ENCODE measurements at places on chromosomes 7 and 10.

- no peak for DNase-seq
Measured at GRCh38 chr7:143299346-143299745, 11.2 kb downstream of the CASP2 start.

DNA sequence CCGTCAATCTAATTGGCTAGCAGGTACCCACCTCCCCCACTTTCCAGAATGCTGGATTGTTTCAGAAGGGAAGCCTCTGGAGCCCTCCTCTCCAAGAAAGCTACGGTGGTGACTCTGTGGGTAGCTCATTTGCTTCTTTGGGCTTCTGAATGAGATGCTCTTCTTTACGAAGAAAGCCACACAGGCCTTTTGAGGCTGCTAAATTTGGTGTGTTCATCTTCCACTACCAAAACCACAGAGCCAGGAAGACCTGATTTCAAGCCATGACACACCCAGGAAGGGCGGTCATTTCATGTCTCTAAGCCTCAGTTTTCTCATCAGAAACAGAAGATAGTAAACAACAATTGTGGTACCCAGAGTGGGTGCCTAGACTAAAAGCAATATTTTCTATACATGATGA lies 901.2 kb downstream of the KCNMA1 start:
- no peak for DNase-seq

- DNase-seq, result no peak
Measured at GRCh38 chr10:121813211-121813815, 114.5 kb downstream of the ATE1 start.

DNA sequence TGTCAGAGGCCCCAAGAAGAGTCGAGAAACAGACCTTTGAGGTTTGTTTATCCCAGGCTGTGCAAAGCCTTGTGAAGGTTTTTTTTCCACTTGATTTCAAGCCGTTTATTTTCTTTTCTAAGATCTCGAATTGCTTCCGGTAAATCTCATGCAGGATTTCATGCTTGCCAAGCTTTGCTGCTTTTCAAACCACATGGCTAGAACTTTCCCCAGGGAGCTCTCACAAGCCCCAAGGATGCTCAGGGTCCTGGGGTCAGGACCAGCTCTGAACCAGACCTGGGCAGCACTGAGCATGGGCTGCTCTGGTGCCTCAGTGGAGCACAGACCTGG lies 48.0 kb upstream of the AQP1 start:
- DNase-seq, result no peak

DNA sequence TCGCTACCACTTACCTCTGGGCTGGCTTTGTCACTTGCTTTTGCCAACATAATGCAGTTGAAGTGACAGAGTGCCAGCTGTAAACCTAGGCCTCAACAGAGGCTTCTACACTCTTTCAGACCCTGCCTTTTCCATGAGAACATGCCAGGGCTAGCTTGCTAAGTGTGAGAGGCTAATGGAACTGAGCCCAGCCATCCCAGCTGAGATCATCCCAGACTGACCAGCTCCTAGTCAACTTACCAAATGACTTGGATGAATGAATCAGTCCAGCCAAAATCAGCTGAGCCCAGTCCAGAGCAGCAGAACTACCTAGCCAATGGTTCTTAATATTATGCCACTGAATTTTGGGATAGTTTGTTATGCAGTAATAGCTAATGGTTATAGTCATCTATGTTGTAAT lies 34.7 kb upstream of the MKLN1 start:
- DNase-seq, result no peak

DNA sequence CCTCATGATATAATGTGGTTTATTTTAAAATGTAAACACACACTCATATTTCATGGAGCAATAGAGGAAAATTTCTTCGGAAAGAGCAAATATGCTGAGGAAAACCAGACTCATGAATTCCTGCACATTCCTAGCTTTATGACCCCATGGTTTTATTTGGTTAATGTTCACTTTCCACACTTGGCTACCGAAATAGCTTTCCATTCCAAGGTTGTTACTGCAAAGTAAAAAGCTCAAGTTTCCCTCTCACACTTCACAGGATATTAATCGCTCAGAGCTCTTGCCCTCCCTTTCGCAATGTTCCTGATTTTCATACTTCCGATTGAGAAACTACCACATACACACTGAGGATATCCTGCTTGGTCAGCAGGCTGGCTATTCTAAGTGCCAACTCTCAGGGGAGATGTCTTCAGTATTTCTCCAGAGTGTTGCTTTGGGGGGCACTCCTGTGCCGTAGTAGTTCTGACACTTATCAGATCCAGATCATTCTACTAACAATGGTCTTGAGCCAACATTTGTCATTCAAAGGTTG lies 77.5 kb upstream of the STEAP1B start:
- DNase-seq, result peak; percentile 78

- DNase-seq, result no peak
Measured at GRCh38 chr7:67519171-67519570, 522.5 kb downstream of the TYW1 start.

DNA sequence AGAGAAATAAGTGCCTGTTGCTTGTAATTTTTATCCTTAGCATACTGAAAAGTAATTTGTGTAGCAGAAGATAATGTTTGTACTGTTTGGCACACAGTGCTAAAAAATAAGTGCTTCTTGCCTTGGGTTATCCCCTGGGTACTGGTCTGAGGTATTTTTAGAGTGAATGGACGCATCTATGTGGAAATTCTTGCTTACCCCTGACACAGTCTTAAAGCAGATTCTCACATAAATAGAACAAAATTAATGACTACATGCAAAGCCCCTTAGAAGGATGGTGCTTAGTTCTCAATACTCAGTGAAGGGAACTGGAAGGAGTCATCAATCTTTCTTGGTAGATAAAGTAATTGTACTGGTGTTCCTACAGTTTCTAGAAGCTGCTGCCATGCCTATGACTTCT lies 548.6 kb downstream of the ARL4A start:
- DNase-seq, result no peak

Data from pons (tissue), 1 donor.